ENCODE measurements at places on chromosomes 2 and 18. TPM values are rescaled to one million over a fixed set of nuclear protein-coding genes. Genes with fewer than 3 reads are reported as not detected.

- no peak for DNase-seq
Measured at GRCh38 chr2:33213648-33214047, 262.8 kb upstream of the RASGRP3 start.

DNA sequence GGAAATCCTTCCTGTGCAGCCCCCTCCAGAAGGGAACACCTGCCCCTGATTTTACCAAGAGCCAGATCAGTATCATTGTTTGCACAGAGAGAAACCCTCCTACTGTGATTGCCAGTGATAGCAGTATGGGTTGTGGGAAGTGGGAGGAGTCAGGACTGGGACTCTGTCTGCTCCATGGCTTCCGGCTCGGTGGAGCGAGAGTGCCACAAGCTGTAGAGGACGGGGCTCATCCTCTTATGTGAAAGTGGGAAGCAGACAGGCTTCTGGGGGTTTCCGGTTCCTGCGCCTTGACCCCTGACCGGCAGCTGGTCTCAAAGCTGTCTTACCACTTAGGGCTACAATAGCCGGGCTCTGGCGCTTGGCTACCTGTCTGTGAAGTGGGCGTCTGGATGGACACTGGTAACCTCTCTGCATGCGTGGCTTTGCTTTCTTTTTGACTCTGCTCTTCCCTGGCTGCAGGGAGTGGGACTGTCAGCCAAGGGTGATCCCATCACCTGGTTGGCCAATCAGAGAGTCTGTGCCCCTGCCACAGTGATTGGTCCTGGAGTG is 79.7 kb downstream of the BCL2L11 start:
- no peak for DNase-seq

DNA sequence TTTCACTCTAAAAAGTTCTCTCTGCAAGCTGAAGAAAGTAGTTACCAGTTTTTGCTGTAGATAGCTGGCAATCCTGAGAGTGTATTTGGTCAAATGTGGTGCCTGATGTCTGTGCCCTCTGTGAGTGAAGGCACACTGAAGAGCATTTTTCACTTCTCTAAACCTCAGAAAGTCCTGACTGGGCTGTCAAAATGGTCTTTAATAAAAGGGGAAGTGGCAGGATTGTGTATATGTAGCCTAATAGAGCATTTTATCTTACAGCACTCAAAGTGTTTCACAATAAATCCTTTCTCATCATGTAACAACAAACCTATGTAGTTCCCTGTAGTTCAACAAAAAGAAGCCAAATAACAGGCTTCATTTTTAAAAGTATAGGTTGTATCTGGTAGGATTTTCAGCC is 1552.3 kb upstream of the SLC39A10 start:
- no peak for DNase-seq

DNA sequence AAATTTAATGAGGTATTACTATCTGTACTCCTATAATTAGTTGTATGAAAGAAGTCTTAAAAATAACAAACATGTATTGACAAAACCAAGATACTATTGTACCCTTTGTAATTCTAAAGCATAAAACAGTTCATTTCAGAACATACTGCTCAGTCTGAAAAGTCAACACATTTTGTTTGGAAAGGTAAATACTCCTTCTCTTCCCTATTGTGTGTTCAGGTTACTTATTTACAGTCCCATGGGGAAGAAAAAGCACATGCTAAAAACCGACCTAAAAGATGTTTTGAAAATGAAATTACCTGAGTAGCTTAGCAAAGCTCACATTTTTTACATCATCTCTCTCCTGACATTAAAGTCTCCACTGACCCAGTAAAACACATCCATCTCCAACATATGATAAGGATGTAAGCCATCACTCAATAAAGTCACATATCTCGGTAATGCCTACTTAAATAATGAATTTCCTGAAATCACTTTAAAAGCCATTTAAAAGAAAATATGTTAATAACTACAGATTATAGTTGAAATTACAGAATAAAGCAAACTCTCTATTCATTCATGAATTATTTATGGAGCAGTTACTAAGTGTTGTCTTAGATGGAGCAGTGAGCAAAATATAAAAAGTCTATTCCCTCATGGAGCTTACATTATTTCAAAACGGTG is 75.6 kb upstream of the FZD5 start:
- no peak for DNase-seq

DNA sequence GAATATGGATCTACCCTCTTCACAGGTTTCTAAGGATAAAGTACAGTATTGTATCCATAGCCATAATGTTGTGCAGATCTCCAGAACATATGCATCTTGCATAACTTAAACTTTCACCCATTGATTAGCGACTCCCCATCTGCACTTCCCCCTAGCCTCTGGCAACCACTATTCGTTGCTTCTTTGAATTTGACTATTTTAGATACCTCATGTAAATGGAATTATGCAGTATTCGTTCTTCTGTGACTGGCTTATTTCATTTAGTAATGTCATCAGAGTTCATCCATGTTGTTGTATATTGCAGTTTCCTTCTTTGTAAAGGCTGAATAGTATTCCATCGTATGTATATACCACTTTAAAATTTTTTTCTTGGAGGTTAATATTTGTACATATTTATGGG is 128.9 kb downstream of the SMAD7 start:
- no peak for DNase-seq

- peak; percentile 23 for DNase-seq
Measured at GRCh38 chr18:22723773-22724172, 209.4 kb upstream of the RBBP8 start.

The MFSD2B gene
- 3.4 TPM for polyA plus RNA-seq

GRCh38 chr2:197306696-197307040 is 3.9 kb downstream of the ANKRD44 start:
- DNase-seq = no peak

DNA sequence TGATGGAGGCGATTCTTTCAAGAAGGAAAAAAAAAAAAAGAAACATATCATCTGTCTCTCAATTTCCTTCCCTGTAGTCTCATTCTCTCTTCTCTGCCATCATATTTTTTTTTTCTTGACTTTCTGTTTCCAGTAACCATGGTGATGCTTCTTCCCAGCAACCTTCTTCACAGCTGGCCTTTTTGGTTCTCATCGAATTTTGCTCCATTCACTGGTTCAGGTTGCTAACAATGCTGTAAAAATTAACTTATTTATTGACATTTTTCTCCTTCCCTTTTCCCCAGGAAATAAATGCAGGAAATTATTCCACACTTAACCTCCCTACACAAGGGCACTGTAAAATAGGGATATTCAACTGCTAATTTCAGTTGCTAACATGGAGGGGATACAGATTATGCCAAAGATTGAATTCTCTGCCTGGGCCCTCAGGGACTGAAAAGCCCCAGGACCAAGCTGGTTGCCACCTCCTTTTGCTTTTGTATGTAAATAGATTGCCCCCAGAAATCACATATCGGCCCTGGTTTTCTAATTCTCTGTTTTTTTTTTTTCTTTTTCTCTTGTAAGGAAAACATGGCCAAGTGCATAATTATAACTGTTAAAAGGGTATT is 154.7 kb downstream of the MAP2 start:
- DNase-seq = no peak

Data from renal cortex interstitium (tissue), 15 donors.